Mesendoderm (in vitro differentiated cells): ENCODE measurements at places on chromosomes 7 and 10.
A peak's percentile ranks its signal among the peaks of the same experiment; 100 is the strongest.

DNA sequence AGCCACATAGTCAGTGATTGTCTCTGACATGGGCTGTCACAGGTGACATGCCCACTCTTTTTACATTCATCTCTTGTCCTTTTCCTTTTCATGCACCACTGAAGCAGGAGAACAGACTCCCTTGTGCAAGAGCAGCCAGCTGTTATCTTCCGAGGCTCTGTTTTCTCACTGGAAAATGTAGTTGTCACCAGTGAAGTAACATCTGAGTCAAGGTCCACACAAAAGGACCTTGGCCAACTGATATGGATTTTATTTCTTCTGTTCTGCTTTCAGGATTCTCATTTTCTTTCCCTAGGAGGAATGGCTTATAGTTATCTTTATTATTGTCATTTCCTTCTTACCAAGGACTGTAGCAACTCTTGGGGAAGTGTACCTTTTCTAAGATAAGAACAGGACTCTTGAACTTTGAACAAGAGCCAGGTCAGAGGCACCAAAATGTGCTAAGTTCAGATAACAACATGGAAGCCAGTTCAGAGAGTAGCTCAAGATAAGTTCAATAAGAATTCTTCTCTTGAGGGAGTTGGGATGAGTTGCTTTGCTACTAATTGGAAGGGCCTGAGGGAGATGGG is 22.7 kb downstream of the AVPI1 start:
- peaks cover 13% of the 10 kb centered on the region for H3K36me3 ChIP-seq
- no peak overlapping the region for H3K4me3 ChIP-seq
- no peak overlapping the region for H3K27ac ChIP-seq
- H3K27me3 ChIP-seq = no peaks in the 10 kb centered on the region
- DNase-seq = no peak

DNA sequence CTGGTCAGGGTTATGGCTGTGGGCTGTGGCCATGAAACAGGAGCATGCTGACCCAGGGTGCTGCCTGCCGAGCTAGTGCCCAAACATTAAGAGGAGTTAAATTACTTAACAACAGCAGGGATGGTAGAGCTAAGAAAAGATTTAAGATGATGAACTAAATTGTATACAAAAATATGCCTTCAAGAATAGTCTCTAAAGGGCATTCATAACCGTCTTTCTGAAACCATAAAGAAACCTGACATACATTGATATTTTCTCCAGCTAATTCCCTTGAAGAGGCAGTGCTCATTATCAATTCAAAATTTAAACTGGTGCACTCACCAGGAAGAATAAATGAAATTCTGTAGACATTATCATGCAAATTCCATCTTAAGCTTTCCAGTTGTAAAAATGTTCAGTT is 265.8 kb upstream of the TAC1 start:
- no peak overlapping the region for H3K27ac ChIP-seq
- H3K4me1 ChIP-seq = no peaks in the 10 kb centered on the region
- H3K4me3 ChIP-seq = no peak overlapping the region

DNA sequence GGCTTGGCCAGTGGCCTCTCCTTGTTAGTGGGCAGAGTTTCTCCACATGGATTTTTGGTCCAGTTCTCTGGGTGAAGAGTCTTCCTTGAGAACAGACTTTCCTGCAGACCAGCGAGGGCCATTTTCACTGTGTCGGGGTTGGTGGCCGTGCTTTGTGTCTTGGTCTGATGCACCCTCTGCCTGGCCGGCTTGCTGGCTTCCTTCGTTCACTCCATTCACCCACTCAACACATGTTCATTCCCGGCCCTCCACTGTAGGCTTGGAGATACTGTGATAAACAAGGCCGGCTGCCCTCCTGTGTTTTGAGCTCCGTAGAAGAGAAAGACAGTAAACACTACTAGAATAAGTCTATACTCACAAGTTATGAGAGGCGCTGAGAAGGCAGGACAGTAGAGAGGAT is 76.8 kb upstream of the BTBD16 start:
- H3K4me3 ChIP-seq = no peak overlapping the region
- no peaks in the 10 kb centered on the region for H3K4me1 ChIP-seq
- H3K27me3 ChIP-seq = no peaks in the 10 kb centered on the region
- H3K27ac ChIP-seq = no peak overlapping the region
- H3K36me3 ChIP-seq = peaks cover 1% of the 10 kb centered on the region
- no peak for DNase-seq

DNA sequence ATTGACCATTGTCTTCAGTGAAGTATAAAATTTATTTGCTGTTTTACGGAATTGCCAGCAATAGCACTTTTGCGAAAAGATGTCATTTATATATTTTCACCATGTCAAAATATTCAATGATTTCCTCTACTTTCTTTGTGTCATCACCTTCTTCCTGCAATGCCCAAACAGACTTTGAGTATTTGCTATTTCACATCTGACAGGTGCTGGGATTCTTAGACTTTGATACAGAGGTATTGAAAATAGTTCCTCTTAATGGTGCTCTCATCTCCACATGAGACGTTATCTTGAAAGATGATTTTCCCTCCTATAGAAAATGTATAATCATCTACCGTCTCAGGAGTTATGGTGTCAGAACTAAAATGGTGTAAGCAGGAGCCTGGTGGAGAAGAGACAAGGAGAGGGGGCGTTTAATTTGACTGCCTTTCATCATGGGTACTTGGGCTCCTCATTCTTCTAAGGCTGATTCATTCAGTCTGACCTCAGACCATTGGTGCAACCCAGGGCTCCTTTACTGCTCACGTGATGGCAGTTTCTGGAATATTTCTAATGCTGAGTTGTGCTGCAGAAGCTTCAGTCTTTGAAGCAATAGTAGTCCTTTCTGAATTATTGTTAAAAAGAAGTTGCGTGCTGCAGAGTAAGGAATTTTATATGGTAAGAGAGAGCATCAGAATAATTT is 404.6 kb downstream of the PHTF2 start:
- no peak for DNase-seq
- H3K36me3 ChIP-seq = no peaks in the 10 kb centered on the region
- no peaks in the 10 kb centered on the region for H3K27me3 ChIP-seq
- H3K27ac ChIP-seq = no peak overlapping the region

DNA sequence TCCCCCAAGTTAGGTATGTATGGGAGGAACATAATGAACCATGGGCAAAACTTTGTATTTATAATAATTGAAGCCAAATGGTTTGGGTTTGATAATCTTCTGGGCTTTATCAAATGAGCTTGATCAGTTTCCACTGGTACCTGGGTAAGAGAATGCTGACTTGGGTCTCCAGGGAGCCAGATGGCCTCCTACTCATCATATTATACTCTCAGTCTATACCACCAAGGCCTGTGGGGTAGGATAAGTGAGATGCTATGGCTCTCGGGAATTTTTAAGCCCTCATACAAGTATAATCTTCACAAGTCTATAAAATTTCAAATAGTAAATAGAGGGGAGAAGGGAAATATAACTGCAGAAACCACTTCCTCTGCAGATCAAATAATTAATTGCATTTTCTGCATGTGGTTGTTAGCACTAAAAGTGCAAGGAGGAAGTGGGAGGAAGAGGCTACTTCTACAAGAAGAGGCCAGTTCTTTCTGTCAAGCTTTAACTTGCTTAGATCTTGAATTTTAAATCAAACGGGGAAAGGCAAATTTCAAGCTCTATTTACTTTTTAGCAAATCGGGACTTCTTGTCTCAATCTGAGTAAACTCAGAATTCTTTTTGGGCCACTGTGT is 349.0 kb downstream of the SORCS1 start:
- H3K4me1 ChIP-seq = no peaks in the 10 kb centered on the region
- DNase-seq = no peak
- H3K36me3 ChIP-seq = no peaks in the 10 kb centered on the region
- no peak overlapping the region for H3K27ac ChIP-seq

DNA sequence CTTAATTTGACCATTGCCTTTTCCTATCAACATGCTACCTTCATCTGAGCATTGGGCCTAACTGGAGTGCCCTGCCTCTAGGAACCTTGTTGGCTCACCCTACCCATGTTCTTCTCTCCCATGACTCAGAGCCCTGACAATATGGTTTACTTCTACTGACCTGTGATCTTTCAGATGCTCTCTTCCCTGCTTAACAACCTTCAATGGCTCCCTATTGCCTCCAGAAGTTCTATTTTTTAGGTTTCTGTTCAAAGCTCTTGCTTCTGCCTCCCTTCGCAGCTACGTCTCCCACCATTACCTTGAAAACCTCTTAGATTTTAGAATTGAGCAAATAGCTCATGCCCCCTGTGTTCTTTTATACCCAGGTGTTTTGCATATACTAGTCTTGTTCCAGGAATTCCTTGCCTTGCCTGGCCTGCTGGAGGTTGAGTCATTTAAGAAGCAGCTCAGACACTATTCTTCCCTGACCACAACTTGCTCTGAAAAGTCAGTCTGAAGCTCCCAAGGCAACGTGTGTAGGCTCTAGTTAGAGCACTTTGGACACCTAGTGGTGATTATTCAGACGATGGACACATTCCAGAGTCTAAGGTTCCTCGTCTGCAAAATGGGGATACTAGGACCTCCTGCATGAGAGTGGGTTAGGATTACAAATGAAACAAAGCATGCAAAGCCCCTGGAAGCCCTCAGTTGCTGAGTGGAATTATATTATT is 64.4 kb upstream of the EMX2 start:
- H3K4me1 ChIP-seq = no peaks in the 10 kb centered on the region
- no peaks in the 10 kb centered on the region for H3K36me3 ChIP-seq
- no peaks in the 10 kb centered on the region for H3K27me3 ChIP-seq

- peaks cover 6% of the 10 kb centered on the region for H3K4me1 ChIP-seq
- DNase-seq = no peak
Measured at GRCh38 chr10:113716109-113716910, 35.2 kb upstream of the PLEKHS1 start.

- H3K27ac ChIP-seq = no peak overlapping the region
- H3K27me3 ChIP-seq = no peaks in the 10 kb centered on the region
- no peak overlapping the region for H3K4me3 ChIP-seq
- no peak for DNase-seq
Measured at GRCh38 chr10:27192284-27192683, 37.1 kb downstream of the MASTL start.

DNA sequence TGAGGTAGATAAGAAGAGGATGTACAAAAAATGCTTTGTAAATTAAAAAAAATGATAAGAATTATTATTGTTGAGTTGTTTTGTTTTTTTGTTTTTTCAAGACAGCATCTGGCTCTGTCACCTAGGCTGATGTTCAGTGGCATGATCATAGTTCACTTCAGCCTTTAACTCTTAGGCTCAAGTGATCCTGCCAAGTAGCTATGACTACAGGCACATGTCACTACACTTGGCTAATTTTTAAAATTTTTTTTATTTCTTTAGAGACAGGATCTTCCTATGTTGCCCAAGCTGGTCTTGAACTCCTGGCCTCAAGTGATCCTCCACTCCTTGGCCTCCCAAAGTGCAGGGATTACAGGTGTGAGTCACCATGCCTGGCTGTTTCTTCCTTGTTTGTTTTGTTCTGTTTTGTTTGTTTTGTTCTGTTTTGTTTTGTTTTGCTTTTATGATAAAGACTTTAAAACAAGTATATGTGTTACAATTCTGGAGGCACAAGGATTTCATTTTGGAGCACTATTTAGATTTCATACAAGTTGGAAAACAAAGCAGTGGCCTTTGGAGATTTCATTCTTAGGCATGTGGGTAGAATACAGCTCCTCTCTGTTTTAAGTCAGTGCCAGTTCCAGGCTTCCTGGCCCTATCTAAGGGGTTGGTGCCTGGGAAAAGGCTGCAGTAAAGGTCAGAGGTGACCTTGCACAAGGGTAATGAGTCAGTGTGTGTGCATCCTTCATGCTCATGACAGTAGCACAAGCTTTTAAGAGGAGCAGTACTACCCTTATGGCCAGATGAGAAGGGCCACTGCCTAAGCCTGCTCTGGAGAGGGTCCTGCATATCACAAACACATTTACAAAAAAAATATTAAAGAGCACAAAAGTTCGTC is 17.9 kb downstream of the FGFBP3 start:
- no peaks in the 10 kb centered on the region for H3K4me1 ChIP-seq
- H3K27me3 ChIP-seq = no peaks in the 10 kb centered on the region
- no peak for DNase-seq
- no peaks in the 10 kb centered on the region for H3K36me3 ChIP-seq
- no peak overlapping the region for H3K27ac ChIP-seq

- H3K27me3 ChIP-seq = no peaks in the 10 kb centered on the region
- no peak overlapping the region for H3K4me3 ChIP-seq
- H3K27ac ChIP-seq = no peak overlapping the region
- peaks cover 2% of the 10 kb centered on the region for H3K4me1 ChIP-seq
Measured at GRCh38 chr7:135942614-135943013, 34.5 kb downstream of the MTPN start.

DNA sequence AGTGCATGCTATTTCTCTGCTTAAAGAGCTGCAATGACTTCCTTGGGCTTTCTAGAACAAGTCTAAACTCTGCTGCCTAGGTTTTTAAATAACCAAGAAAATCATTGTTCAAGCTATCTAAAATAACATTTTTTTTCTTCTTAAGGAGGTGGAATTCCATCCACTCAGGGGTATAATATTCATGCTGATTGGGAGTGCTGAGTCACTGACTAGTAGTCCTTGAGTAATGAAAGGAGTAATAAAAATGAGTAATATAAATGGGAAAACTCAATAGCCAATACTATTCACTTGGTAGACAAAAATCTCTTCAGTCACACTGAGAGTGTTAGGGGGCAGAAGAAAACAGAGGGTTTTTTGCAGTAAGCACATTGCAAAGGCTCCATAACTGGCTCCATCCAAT is 72.0 kb downstream of the GFRA1 start:
- H3K4me1 ChIP-seq = no peaks in the 10 kb centered on the region
- no peaks in the 10 kb centered on the region for H3K27me3 ChIP-seq
- no peak for DNase-seq
- no peak overlapping the region for H3K4me3 ChIP-seq
- no peak overlapping the region for H3K27ac ChIP-seq
- no peaks in the 10 kb centered on the region for H3K36me3 ChIP-seq

DNA sequence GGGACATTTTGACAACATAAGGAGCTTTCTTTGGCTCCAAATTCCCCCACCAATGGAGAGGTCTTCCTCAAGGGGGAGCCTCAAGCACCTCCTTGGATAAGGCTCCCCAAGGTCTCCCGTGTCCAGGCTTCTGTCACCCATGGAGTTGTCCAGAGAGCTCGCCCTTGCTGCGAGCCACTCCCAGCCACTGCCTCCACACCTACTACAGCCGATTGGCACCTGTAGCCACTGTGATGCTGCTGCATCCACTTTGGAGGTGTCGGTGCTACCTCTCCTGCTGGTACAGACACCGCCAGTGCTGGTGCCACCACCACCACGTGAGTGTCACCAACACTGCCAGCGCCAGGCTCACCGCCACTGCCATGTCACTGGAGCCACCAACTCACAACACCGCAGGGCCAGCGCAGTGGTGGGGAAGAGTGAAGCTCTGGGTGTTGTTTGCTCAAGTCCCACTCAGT is 22.1 kb upstream of the ENO4 start:
- H3K36me3 ChIP-seq = no peaks in the 10 kb centered on the region
- no peaks in the 10 kb centered on the region for H3K27me3 ChIP-seq
- peak; percentile 26 for DNase-seq
- H3K27ac ChIP-seq = no peak overlapping the region

- H3K27me3 ChIP-seq = no peaks in the 10 kb centered on the region
- H3K27ac ChIP-seq = no peak overlapping the region
- no peaks in the 10 kb centered on the region for H3K4me1 ChIP-seq
- H3K36me3 ChIP-seq = no peaks in the 10 kb centered on the region
- H3K4me3 ChIP-seq = no peak overlapping the region
Measured at GRCh38 chr10:87761892-87762291, 56.1 kb downstream of the ATAD1 start.

GRCh38 chr7:148367731-148368475 is 222.7 kb upstream of the C7orf33 start:
- DNase-seq = peak; percentile 73
- H3K4me3 ChIP-seq = no peak overlapping the region
- peak overlapping the region; percentile 18 for H3K27ac ChIP-seq
- H3K36me3 ChIP-seq = no peaks in the 10 kb centered on the region
- no peaks in the 10 kb centered on the region for H3K27me3 ChIP-seq

- no peak overlapping the region for H3K4me3 ChIP-seq
- no peaks in the 10 kb centered on the region for H3K36me3 ChIP-seq
- H3K27ac ChIP-seq = no peak overlapping the region
- no peak for DNase-seq
- H3K27me3 ChIP-seq = no peaks in the 10 kb centered on the region
- no peaks in the 10 kb centered on the region for H3K4me1 ChIP-seq
Measured at GRCh38 chr10:122544493-122544892, 16.1 kb upstream of the DMBT1 start.
